ENCODE measurements at places on chromosomes 6 and 20.

DNA sequence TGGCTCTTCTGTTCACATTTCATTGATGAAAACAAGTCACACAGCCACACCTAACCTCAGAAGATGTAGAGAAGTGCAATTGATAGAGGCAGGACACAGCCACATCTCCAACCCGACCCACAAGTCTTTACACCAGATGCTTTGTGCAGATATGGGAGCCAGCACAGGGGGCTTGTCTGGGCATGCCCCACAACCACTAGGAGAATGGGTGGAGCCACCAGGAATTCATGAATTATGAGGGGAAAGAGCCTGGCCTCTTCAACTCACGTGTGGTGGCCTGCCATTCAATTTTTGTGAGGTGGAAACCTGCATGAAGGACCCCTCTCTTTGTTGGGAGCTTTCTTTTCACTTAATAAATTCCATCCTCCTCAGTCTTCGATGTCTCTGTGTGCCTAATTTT, 79.1 kb downstream of the OGFRL1 start:
- no peak for DNase-seq

- no peak for DNase-seq
Observed at GRCh38 chr6:152341596-152341995, 295.6 kb downstream of the SYNE1 start.

DNA sequence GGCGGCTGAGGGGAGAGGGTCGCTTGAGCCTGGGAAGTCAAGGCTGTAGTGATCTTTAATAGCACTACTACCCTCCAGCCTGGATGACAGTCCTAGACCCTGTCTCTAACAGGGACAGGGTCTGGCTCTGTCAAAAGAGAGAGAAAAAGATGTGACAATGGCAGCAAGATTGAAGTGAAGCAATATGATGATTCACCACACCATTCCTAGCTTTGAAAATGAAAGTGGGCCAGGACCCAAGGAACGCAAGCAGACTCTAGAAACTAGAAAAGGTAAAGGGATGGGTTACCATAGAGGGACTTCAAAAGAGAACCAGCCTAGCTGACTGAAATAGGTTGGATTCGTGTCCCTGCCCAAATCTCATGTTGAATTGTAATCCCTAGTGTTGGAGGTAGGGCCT, 426.9 kb downstream of the HTR1B start:
- DNase-seq = no peak

DNA sequence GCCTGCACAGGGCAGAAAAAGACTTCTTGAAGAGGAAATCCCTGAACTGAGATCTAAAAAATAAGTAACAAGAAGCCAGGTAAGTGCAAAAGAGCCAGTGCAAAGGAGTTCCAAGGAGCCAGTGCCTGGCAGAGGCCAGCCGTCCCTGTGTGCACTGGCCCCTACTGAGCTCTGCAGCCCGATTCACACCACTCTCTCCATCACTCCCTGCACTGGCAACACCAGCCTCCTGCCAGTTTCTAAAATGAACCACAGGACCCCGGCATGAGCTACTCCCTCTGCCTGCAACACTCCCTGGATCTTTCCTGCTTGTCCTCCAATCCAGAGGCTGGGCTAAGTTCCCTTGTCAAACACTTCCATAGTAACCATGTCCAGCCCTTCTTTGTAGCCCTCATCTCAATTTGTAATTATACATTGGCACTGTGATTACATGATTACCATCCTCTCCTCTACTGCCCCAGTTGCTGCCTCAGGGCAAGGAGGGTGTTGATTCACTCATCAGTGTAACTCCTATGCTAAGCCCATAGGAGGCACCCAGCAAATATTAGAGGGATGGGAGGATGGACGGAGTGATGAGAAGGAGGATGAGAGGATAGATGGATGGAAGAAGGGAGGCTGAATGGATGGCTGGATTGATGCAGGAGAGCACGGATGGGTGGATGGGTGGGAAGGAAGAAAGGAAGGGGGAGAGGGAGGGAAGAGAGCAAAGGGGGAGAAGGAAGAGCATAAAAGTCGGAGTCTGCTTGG, 49.3 kb downstream of the SIRPA start:
- no peak for DNase-seq

DNA sequence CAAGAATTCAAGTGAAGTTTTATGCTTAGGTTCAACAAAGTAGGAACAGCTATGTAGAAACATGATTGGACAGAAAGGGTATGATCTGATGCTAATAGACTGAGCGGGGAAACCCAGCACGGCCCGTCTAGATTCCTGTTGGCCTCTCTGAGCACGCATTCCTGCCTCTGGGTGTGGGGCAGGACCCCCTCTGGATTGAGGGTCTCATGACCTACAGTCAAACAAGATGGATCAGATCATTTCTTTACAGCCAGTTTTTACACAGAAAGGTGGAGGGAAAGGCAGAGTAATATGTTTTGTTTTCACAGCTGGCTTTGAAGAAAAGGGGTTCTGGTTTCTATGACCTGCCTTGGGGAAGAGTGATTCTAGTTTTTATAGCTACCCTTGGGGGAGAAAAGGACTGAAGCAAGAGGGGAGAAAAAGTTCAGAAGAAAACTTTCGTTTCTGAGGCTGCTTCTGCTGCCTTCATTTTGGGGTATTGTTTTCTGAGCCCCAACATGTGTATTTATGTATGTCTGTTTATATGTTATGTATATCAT, 99.6 kb upstream of the SLC22A16 start:
- no peak for DNase-seq

- no peak for DNase-seq
Observed at GRCh38 chr6:152372945-152373344, 264.2 kb downstream of the SYNE1 start.

GRCh38 chr20:63309261-63310071, 16.5 kb downstream of the COL20A1 start:
- DNase-seq = no peak

- no peak for DNase-seq
Observed at GRCh38 chr6:38715016-38715689, at the start of gene DNAH8. DNAH8 (plus strand) TSS chr6:38715311; CDS start chr6:38722810, 7,499 bp downstream.

GRCh38 chr6:165049362-165049761, 260.0 kb downstream of the C6orf118 start:
- DNase-seq = no peak

- DNase-seq = no peak
Observed at GRCh38 chr6:37030599-37030998, 25.1 kb downstream of the FGD2 start.

- no peak for DNase-seq
Observed at GRCh38 chr6:159121486-159121885, 47.7 kb upstream of the FNDC1 start.

GRCh38 chr20:20017844-20018185, 653 bp downstream of the NAA20 start:
- DNase-seq = no peak

DNA sequence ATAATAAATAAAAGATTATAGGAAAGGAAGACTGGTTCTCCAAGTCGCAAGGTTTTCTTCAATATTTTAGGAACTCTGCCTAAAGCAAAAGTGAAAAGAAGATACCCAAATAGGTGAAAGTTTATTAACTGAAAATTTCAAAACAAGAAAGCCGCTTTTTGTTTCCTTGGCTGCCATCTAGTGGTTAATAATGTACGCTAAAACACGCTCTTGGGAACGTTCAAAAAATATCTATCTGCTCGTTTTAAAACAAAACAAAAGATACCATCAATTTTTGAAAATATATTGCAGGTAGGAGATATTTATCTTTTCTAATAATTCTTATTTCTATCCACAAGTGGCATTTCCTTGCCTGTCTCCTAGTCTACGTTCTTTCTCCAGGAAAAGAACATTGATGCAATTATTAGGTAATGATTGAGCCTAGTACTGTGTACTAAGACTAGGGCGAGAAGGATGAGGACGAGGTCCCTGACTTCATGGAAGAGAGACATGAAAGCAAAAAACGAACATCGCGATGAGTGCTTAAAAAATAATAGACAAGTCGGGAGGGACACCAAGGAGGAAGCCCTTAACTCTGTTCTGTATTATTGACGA, 97.2 kb downstream of the SPTLC3 start:
- no peak for DNase-seq

DNA sequence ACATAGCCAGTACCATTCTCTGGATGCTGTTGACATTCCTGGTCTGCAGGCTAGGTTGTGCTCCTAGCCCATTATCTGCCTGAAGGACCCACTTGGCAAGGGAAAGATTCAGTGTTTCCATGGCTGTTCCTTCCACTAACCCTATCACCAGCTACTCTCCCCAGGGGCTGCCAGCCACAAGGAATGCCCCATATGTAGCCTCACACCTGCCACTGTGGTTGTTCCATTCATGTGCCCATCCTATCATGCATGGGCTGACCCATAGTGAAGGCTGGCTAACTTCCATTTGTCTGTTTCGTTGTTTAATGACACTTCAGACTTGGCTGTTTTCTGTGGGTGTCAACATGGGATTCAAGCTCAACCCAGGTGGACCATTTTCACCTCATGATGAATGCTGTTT, 25.6 kb upstream of the HLA-A start:
- no peak for DNase-seq

- DNase-seq = no peak
Observed at GRCh38 chr6:3444276-3445088, 12.4 kb downstream of the SLC22A23 start.

Measured in GM12864 (cell line).